ENCODE measurements at places on chromosomes 4 and X.

GRCh38 chr4:73892966-73893365 lies 23.8 kb downstream of the CXCL1 start:
- DNase-seq: no peak

- peak; percentile 3 for DNase-seq
These were observed 258.3 kb upstream of the GABRA2 start for GRCh38 chr4:46648088-46648744.

- no peak for DNase-seq
These were observed 93.1 kb upstream of the TEX13A start for GRCh38 chrX:105313596-105313995.

DNA sequence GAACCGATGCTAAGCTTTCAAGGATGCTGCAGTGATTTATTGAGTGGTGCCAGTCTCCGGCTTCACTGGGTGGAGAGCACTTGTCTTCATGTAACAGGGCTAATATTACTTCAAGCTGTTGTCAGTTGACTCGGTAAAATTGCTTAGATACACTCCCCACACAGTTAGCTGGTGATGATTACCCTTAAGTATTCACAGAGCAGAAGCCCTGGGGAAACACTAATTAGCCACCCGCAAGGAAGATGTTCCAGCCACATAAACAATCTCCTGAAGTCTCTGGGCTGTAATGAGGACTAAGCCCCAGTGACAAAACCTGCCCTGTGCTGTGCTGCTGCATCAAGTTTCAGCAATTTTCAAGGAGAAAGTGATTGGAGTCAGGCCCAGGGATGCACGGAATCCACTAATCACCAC lies 37.3 kb upstream of the GK2 start:
- DNase-seq: no peak

GRCh38 chr4:108556588-108557200 lies 63.7 kb upstream of the RPL34 start:
- no peak for DNase-seq

Measured in iPS DF 19.7 (cell line).